ENCODE measurements at places on chromosomes 11 and 22.

DNA sequence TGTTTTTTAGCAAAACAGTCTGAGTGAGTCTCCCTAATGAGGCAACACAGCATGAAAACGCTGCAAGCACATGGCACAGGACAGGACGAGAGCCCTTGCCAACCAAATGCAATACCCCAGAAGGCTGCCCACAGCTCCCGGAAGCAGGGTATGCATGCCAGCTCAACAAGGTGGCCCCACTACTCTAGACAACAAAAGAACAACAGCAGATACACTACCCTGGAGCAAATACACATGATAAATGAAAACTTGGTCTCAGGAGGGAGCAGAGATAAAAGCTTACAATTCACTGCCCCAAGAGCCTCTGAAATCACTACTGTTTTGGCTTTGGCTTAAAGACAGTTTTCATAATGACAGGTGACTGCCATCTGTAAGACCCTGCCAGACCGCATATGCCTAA lies 785.4 kb upstream of the API5 start:
- DNase-seq: no peak

DNA sequence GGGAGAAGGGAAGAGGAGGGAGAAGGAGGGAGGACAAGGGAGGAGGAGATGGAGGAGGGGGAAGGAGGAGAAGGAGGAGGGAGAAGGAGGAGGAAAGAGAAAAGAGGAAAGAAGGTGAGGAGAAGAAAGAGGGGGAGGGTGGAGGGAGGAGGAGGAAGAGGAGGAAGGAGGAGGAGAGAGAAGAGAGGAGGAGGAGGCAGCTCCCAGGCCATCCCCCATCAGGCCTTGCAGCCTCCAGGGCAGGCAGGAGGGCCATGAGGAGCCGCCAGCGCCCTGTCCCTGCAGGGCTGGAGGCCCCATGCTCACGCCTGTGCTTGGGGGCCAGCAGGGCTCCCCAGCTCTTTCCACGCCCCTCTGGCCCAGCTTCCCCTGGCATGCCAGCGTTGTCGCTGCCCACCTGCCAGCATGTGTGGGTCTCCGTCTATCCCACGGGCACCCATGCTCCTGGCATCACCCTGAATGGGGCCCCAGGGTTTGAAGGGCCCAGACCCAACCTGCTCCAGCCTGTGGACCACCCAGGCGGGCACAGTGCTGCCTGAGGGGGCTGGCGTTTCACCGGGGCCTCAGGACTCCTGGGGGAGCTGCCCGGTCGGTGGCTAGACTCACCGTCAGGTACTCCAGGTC lies 5.2 kb downstream of the TSPAN32 start:
- no peak for DNase-seq

DNA sequence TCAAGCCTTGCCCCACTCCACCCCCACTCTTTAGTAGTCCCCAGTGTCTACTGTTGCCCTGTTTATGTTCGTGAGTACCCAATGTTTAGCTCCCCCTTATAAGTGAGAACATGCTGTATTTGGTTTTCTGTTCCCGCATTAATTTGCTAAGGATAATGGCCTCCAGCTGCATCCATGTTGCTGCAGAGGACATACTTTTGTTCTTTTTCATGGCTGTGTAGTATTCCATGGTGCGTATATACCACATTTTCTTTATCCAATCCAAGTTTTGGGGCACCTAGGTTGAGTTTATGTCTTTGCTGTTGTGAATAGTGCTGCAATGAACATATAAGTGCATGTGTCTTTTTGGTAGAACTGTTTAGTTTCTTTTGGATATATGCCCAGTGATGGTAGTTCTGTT lies 16.2 kb upstream of the FXYD6 start:
- DNase-seq: no peak

DNA sequence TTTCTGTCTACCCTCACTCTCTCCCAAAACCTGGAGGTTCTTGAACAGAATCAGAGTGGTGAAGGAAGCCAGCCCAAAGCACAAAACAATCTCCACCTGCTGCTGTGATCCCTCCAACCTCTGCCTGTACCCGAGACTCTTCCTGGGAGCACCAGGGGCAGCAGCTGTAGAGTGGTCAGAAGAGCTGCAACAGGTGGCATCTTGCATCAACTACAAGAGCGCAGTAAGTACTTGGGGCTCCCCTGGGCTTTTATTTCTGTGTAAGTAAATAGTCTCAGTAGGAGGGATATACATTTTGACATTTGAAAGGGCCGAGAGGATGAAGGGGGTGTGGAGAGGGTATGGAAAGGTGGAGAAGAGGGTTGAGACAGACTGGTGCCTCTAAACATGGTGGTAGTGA lies 8.3 kb upstream of the UBQLNL start:
- DNase-seq: no peak

DNA sequence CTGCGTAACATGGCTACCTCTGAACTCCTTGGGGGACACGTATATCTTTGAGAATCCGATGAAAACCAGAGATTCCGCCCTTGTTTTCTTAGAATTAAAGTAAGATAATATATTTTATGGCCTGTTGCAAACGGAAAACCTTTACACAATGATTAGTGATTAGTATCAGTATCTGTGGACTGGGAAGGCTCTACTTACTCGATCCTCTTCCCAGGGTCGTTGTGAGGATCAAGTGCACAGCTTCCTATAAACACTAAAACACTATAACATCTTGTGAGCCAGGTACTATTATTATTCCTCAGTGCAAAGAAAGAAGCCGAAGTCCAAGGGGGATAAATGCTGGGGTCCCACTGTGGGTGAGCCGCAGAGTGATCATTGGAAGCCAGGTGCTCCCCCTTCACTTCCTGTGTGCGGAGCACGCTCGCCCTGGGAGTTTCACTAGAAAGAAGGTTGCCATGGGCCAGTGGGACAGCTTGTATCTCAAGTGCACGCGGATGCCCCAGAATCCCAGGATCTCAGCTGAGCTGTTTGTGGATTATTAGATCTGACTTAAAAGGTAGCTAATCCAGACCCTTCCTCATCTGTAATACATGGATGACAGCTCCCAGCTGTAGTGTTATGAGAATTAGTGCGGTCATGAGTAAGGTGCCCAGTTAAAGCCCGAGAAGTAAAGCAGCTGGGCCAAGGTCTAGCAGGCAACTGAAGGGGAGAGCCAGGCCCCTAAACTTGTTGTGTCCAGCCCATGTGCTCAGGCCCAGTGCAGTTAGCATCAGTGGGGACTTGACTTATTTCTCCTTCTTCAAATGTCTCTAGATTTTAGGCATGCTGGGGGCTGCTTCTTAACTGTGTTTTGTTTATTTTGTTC lies 839 bp downstream of the CBY1 start:
- peak; percentile 75 for DNase-seq

DNA sequence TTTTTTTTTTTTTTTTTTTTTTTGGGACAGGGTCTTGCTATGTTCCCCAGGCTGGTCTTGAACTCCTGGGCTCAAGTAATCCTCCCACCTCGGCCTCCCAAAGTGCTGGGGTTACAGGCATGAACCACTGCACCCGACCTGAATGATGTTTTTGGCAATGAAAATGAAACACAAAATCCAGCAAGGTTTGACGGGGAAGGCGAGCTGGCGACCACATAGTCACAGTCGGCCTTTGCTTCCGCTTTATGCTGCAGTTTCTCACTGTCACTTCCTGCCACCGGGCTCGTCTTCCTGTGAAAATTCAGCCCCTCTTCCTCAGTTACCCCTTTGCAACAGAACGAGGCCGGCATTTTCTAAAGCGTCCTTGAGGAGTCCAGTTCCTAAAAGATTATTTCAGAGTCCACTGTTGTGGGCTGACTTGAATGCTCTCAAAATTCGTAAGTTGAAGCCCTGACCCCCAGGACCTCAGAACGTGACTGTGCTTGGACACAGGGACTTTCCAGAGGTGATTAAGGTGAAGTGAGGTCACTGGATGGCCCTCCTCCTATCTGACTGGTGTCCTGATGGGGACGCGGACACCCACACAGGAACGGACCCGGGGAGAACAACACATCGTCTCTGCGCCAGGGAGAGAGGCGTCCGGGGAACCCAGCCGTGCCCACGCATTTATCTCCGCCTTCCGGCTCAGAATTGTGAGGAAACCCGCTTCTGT lies 2.9 kb upstream of the BID start:
- peak; percentile 55 for DNase-seq

DNA sequence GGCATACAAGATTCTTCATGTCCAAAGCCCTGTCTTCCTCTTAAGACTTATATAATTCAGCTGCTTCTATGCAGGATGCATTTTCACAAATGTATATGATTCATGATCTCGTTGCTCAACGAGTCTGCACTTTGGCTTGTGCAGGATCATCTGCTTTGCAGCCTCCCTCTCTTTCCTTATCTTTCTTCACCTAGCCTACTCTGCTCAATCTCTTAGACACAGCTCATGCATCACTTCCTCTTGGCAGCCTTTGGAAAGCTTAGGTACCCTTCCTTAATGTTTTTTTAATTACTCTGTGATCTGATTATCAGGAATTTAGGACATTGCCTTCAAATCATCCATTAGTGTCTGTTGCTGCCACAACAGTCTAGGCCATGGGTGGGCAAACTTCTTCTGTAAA lies 673.8 kb downstream of the NELL1 start:
- DNase-seq: no peak

- DNase-seq: no peak
Measured at GRCh38 chr11:70788248-70789022, 390.1 kb downstream of the CTTN start.

GRCh38 chr11:120709808-120710207 lies 198.3 kb downstream of the GRIK4 start:
- DNase-seq: no peak
